ENCODE measurements at places on chromosomes 6 and 20.
A peak's percentile ranks its signal among the peaks of the same experiment; 100 is the strongest.

DNA sequence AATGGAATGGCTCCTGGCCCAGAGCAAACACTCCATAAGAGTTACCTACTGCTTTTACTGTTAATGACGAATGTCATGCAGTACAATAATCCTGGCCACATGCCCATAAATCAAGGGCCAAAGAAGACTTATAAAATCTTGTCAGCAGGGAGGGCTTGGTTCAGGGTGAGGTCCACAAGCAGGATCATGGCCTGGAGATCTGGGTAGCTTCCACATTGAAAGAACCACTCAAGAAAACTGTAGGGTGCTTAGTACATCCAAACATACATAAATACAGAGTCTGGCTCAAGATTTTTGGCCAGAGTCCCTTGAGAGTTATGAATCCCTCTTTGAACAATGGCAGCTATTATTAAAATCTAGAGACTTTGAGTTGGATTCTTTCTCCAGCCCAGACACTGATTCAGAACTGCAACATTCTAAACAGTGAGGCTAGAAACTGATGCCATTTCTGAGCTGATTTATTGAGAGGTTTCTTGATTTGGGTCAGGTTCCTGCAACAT lies 188.7 kb downstream of the CDC5L start:
- DNase-seq: no peak

- no peak for DNase-seq
Observed at GRCh38 chr20:48620154-48620506, 207.7 kb downstream of the PREX1 start.

- no peak for DNase-seq
Observed at GRCh38 chr20:1291191-1291741, 25.2 kb downstream of the SNPH start.

DNA sequence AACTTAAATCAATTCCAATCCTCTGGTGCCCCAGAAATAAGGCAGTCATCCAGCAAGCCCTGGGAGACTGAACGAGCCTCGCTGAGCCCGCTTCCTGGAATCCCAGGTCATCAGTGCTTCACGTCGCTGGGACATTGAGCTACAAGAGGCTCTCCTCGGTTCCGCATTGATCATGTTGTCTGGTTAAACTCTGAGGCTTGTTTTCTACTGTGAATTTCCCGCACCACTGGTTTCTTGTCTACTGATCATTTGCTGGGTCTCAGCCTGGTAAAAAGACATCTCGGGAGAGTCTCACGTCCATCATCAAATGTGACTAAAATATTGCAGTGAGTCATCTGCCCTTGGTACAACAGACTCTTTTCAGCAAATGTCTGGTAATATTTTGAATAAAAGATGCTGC lies 569.2 kb downstream of the QKI start:
- no peak for DNase-seq

- no peak for DNase-seq
Observed at GRCh38 chr6:43707269-43707668, 19.7 kb upstream of the MRPS18A start.

DNA sequence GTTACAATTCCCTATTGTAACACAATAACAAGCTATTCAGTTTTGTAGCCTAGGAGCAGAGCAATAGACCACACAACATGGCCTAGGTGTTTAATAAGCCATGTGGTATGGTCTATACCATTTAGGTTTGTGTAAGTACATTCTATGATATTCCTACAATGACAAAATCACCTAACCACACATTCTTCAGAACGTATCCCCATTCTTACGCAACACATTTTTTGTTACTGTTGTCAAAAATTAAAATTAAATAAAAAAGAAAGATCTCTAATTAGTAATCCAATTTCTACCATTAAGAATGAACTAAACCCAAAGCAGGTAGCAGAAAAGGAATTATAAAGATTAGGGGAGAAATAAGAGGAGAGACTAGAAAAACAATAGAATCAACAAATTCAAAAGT lies 44.0 kb downstream of the RANBP9 start:
- DNase-seq: no peak

DNA sequence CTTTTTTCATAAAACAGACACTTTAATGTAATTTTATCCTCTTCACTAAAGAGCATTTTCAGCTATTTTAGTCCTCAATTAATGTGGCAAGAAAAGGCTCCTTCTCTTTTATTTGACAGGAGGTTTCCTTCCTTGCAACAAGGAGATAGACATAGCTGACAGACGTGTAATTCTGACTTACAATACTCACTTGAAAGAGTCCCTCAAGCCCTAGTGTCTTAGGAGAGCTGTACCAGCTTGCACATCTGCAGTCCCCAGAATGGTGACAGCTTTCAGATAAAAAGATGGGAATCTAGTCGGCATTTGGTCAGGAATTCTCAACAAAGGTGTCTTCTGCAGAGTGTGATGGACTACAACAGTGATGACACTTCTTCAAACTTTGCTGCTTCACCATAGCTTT lies 603.7 kb upstream of the PTCHD4 start:
- DNase-seq: no peak

DNA sequence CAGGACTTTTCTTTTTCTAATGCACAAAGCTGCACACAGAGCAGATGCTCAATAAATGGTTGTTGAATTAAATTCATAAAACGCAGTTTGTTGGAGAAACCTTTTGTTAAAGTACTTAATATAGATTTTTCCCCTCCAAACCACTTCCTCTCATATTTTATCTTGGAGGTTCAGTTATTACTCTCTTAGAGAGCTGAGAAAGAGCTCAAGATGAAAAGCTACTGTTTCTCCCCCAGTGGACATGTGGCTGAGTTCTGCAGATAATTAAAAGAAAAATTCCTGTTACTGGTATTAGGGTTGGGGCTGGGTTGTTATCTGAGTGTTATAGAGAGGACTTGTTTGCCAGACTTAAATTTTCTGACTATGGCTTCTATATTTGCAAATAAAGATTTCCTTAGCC lies 294.0 kb downstream of the TBC1D7 start:
- no peak for DNase-seq

DNA sequence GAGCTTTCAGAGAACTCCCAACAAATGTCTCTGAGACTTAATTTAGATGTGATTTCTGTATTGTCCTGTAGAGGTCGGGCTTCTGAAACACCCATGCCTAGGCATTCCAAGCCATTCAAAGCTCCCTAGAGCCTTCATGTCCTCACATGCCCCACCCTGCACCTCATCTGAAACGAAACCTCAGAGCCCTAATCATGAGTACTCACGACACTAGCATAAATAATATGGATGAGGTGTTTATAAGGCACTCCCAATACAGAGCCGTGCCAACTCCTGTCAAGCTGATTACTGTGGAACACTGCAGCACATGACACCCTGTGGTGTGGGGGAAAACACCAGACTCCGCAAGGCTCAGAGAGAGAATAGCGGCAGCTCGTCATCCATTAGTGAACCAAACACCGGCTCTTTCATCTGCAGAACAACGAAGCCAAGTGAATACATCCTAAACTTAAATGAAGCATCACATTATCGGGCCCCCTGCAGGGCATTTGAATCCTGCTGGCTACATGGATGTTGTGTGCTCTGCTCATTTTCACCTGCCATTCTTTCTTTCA lies 83.8 kb downstream of the FNDC1 start:
- peak; percentile 32 for DNase-seq

DNA sequence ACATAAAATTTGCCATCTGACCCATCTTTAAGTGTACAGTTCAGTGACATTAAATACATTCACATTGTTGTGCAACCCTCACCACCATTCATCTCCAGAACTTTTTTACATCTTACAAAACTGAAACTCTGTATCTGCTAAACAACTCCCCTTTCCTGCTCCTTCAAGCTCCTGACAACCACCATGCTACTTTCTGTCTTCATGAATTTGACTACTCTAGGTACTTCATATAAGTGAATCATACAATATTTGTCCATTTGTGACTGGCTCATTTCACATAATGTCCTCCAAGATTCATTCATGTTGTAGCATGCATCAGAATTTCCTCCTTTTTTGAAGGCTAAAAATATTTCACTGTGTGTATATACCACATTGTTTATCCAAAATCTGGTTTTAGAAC lies 86.9 kb upstream of the SMLR1 start:
- no peak for DNase-seq

- no peak for DNase-seq
Observed at GRCh38 chr6:150720774-150721233, 121.1 kb downstream of the PLEKHG1 start.

DNA sequence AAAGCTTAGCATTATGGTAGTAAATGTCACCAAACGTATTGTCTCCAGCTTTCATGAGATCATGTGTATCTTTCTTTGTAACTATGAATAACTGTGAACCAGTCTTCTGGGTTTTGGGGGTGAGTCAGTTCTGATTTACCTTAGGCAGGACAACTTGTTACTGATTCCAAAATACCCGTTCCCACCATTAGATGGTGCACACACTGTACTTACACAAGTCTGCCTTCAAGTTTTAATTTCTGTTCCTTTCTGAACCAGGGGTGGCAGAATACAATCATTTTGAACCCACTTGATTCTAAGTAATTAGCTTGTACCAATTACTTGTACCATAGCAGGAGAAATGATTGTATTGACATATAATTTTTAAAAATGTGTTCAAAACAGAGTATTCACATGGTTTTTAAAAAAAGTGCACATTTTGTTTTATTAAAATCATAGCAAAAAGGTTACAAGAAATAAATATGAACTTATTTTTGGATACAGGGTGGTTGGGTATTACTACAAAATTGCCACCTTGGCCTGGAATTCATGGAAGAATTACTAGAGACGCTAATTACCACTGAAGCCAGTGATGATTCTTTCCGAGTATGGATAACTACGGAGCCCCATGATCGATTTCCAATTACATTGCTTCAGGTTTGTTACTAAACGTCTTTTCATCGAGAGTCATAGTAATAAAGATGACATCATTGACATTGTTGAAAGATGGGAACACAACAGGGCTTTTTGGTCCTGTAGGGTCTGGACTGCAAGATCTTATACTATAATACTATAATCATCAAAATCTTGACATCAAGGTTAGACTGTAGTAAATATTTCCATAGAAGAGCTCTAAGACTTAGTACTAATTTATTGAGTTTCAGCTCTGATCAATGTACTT lies 75.2 kb upstream of the GLP1R start:
- DNase-seq: peak; percentile 58

GRCh38 chr6:150711584-150712504 lies 112.2 kb downstream of the PLEKHG1 start:
- DNase-seq: no peak

GRCh38 chr6:157634546-157634945 lies 188.5 kb upstream of the SNX9 start:
- DNase-seq: no peak

DNA sequence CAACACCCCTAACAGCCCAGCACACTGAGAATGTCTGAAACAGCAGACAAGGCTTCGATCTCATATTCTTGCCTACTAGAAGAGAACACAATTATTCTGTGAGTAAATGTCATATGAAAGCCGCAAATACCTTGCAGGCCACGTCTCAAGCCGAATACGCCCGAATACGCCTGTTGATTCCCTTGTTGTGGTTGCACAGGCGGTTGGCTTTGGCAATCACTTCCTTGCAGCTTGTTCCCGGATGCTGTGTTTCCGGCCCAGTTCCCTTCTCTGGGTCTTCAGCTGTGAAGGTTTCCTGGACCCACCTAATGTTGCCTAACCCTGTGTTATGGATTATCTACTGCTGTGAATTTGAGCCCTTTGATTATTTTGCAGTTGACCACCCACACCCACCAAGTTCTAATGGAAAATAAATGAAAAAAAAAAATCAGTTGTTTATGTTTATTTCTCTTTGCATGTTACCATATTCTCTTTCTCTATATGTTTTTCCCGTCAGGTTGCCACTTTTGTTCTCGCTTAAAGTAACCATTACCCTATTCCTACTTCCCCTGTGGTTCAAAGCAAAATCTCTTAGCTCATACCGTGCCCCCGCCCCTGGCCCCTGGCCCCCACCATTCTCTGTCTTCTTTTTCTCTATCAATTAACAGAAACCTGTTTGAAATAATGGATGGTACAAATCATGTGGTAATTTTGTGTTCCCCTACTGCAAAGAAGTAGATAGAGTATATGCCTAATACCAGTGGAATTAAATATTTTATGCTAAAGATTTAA lies 172.4 kb downstream of the ADGB start:
- no peak for DNase-seq

GRCh38 chr6:154381548-154381947 lies 24.9 kb upstream of the IPCEF1 start:
- DNase-seq: no peak

- no peak for DNase-seq
Observed at GRCh38 chr6:127403636-127404035, 55.6 kb downstream of the KIAA0408 start.

DNA sequence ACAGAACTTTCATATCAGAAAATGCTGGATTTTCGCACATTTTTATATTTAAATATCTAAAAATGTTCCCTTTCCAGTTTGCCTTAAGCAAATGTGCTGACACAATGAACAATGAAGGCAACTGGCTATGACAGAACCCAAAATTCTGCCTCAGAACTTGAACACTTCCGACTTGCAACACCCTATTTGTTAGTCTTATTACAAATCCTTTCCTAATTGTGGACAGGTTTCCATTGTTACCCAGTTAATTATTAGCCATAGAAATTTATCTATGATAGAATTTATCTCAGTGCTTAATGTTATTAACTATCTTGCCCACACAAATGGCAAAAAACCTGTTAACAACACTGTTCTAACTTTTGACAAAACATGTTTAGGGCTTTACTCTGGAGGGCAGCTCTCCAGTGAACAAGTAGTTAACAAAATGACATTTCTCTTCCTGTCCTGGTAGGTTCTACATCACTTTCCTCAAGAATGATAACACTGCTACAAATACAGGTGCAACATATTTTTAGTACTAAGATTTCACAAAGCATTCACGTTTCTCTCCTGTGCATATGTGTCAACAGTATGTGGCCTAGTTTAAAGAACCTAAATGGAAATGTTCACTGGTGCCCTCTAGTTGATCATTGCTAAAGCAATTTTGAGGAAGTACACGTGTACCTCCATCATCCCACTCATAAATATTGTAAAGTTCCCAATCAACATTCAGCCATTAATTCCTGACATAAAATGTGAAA lies 58.4 kb downstream of the HIVEP2 start:
- DNase-seq: no peak

DNA sequence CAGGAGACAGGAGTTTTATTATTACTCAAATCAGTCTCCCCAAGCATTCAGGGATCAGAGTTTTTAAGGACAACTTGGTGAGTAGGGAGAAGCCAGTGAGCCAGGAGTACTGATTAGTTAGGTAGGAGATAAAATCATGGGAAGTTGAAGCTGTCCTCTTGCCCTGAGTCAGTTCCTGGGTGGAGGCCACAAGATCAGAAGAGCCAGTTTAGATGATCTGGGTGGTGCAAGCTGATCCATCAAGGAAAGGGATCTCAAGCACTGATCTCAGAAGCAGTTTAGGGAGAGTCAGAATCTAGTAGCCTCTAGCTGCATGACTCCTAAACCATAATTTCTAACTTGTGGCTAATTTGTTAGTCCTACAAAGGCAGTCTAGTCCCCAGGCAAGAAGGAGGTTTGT lies 706.5 kb upstream of the MAP3K7 start:
- no peak for DNase-seq

All from NT2/D1 (cell line).